ENCODE measurements at places on chromosomes 16 and 17.

GRCh38 chr17:79361873-79362771 is 248.7 kb downstream of the RBFOX3 start:
- DNase-seq: no peak

DNA sequence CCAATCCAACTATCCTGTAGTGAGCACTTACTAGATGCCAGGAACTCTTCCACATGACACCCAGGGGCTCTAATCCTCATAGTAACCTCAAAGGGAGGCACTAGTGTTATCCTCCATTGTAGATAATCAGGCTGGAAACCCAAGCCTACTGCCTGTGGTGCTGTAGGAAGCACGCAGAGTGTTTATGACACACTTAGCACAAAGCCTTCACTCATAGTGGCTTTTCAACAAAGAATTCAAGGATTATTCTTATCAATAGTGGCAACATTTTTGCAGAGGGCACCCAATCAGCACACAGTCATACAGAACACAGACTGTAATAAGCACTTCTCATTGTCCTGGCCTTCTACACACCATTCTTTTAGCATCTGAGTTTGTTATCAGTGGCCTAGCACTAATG is 18.5 kb upstream of the SOX9 start:
- DNase-seq: no peak

DNA sequence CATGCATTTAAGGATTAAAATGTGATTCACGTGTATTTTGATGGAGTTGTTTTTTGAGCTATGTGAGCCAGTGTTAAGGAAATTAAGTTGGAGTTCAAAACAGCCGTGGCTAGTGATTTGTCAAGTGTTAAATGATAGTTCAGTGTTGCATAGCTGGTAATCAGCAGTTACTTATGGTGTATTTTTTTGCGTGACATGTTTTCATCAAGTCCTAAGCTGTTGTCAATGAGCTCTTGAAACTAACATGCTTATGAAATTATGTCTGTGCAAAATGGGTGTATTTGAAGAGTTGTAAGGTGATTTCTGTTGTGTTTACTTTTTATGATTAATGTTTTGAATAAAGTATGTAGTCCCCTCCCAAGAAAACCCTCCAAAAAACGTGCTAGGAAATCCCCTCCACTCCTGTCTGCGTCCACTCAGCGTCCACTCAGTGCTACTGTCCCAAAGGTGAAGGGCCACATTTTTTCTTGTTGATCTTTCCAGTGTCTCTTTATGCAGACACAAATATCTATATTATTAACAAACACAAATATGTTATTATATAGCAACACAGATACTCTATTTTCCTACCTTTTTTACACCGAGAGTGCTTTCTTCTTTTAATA is 30.0 kb downstream of the USP10 start:
- DNase-seq: no peak

DNA sequence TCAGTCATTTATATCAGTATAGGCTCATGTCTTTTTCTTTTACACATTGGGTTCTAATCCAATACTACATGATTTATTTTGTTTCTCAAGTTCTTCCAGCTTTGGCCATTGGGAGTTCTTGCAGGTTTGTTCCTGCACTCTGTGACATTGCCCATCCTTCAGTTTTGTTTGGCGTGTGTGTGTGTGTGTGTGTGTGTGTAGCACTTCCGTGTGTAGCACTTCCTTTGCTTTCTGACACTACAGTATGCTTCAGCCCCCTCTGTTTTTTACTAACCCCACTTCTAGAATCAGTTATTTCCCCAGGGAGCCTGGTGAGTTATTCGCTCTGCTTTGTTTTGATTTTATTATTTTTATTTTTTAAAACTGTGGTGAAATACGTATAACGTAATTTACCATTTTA is 75.6 kb upstream of the LGALS9 start:
- DNase-seq: no peak

- no peak for DNase-seq
These were observed 19.1 kb upstream of the COPRS start for GRCh38 chr17:31877911-31878702.

DNA sequence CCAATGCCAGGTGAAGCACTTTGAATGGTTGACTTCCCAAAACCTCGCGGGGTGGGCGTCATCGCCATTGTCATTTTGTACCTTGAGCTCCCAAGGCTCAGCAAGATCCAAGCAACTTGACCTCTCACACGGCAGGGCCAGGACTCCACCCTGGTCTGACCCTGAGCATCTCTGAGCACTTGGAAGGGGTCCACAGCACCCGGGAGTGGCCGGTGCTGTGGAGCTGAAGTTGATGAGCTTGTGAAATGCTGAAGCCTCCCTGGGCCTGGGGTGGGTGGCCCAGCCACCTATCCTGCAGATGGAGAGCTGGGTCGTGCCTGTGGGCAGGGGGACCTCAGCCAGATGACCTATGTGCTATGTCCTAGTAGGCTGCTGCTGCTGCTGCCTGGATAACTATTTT is 283.3 kb upstream of the FOXF1 start:
- no peak for DNase-seq

- DNase-seq: no peak
These were observed 16.2 kb downstream of the MPO start for GRCh38 chr17:58264407-58265103.

DNA sequence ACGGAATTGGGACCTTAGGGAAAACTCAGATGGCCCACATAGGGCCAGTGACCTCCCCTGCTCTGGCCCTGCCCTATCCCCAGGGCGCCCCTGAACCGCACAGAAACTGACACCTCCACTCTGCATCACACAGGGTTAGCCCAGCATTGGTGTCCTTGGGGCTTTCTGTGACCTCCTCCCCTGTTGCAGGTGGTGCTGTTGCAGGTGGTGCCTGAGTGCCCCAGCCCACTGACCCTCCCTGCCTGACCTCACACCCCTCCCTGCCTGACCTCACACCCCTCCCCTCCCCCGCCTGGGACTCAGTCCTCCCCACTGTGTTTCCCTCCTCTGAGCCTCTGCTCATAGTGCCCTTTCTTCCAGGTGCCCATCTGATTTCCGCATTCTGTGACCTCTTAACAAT is 21.4 kb downstream of the TNFRSF13B start:
- DNase-seq: no peak

GRCh38 chr16:83701494-83701893 is 106.3 kb upstream of the HSBP1 start:
- DNase-seq: no peak

DNA sequence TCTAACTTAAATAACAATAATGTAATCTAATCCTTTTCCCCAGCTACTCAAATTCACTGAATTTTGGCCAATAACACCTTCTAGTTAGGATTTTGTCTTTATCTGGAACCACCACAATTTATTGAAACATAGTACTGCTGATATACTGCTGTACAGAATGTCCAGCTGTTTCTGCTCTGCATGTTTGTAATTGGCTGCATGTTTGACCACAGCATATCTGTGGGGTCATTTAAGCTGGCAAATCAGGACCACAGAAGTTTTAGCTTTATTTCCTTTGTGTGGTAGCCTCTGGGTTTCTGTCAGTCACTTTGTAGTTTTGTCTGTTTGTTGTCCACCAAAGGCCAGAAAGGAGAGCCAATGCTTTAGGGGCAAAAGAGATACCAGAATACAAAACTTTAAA is 22.2 kb upstream of the RAB11FIP4 start:
- no peak for DNase-seq
